Skin of body (tissue), 3 donors: ENCODE measurements at places on chromosomes 2 and 18.
A peak's percentile ranks its signal among the peaks of the same experiment; 100 is the strongest.

DNA sequence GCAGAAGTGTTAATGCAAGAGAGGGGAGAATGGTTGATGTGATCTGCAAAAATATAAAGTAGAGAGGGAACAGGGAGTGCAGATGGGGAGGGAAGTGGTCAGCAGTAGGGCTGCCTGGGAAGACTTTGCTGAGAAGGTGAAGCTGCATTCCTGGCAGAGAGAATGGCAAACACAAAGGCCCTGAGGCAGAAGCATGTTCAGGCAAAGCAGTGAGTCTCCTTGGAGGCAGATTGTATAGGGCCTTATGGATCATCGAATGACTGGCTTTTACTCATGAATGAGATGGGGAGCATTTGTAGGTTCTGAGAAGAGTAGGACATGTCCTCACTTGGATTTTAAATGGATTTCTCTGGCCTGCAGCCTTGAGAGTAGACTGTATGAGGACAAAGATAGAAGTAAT is 9.5 kb downstream of the ITGA6 start:
- DNase-seq, result no peak

- DNase-seq, result peak; percentile 42
Observed at GRCh38 chr2:54560146-54560881, 104.2 kb downstream of the SPTBN1 start.

- no peak for DNase-seq
Observed at GRCh38 chr2:85628658-85629057, 12.7 kb downstream of the USP39 start.

GRCh38 chr2:138249207-138249606 is 252.4 kb upstream of the SPOPL start:
- no peak for DNase-seq

- peak; percentile 55 for DNase-seq
Observed at GRCh38 chr18:33755931-33756560, 178.0 kb downstream of the ASXL3 start.

- DNase-seq, result no peak
Observed at GRCh38 chr2:109208951-109209335, 79.9 kb downstream of the SH3RF3 start.

GRCh38 chr2:204691911-204692510 is 146.7 kb downstream of the PARD3B start:
- peak; percentile 56 for DNase-seq

DNA sequence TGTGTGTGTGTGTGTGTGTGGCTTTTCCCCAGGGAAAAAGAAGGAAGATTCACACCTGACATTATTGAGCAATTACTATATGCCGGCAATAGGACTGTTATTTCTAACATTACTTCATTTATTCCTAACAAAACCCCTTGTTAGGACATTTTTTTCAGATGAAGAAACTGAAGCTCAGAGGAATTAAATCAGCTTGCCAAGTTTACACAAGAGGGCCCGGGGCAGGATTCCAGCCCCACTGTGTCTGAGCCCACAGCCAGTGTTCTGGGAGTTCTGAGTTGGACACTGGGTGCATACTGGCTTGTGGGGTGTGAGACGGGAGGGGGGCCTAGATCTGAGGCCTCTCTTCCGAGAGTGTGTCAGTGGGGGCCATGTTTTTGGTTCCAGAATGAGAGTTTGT is 9.9 kb downstream of the TOGARAM2 start:
- no peak for DNase-seq

DNA sequence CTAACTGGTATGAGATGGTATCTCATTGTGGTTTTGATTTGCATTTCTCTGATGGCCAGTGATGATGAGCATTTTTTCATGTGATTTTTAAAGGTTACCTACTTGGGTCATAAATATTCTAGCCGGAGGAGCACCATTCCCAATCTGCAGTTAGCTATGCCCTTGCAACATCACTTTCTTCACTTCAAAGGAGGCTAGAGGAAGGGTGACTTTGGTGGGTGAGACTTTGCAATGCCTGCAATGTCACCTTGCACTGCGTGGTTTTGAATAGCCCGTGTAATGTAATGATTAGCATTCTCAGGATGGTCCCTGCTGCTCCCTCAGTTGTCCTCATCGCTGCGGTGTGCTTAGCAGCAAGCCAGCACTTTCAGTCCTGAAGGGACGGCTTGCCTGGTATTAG is 56.1 kb upstream of the CHRNA1 start:
- DNase-seq, result no peak

GRCh38 chr2:11397513-11397912 is 53.1 kb upstream of the ROCK2 start:
- DNase-seq, result no peak
